ENCODE measurements at places on chromosomes 3 and 15.
A peak's percentile ranks its signal among the peaks of the same experiment; 100 is the strongest.

DNA sequence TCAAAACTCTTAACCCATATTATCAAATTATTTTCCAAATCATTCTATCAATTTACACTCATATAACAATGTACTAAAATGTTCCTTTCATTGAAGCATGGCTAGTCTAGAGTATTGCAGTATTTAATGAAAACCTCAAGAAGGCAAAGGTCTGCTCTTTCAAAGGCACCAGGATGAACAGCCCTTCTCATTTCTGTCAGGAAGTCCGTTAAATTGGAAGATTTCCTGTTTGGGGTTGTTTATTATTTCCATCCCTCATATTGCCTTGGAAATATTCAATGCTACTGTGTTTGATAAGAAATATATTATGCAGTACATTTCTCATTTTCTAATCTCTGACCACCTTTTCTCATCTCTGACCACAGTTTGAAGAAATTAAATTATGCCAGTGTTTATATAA is 25.1 kb downstream of the ACKR4 start:
- no peak for DNase-seq

DNA sequence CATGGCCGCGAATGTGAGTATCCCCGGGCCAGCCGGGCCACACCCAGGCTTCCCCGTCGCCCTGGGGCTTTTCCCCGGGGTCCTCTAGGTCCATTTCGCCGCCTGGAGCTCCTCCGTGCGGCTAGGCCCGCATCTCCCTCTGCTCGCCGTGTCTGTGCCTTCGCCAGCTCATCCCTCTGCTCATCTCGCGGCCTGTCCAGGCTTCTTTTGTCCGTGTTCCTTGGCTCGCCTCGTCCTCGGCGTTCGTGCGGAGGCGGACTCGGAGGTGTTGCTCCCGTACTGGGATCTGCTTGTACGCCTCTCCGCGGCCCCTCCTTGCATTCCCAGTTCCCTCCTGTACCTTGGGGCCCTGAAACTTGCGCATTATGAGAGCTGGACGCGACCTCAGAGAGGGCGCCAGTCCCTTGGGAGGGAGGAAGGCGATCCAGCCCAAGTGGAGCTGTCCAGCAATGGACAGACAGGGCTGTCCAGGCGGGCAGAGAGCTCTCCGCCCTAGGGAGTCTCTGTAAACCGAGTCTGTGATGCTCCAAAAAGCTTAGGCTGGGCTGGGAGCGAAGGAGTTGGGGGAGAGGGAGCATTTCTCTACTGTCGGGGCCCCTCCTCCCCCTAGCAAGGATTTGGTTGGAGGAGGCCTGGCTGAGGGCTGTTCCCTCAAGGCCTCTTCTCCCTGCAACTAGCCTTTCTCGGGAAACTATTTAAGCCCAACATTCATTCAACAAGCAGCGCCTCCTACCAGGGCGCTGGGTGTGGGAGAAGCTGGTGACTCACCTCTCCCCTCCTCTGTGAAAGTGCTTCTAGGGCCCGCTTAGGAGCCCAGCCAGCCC is 553 bp downstream of the TMEM43 start:
- peak; percentile 39 for DNase-seq

- no peak for DNase-seq
Observed at GRCh38 chr15:52626671-52627369, 52.4 kb downstream of the ATOSA start.

- no peak for DNase-seq
Observed at GRCh38 chr3:168219530-168219929, 123.8 kb upstream of the GOLIM4 start.

DNA sequence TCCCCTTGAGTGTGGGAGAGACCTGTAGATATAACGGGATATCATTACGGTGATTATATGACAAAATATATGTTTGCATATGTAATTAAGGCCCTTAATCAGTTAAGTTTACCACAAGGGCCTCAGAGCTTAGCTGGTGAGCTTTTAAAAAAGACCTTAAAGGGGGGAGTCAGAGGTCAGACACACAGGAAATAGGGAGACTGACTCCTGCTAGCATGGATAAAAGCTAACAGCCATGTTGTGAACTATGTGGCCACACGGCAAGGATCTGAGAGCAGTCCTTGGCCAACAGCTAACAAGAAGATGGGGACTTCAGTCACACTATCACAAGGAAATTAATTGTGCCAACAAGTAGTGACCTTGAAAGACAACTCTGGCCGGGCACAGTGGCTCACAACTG is 3.1 kb downstream of the STAG1 start:
- no peak for DNase-seq

DNA sequence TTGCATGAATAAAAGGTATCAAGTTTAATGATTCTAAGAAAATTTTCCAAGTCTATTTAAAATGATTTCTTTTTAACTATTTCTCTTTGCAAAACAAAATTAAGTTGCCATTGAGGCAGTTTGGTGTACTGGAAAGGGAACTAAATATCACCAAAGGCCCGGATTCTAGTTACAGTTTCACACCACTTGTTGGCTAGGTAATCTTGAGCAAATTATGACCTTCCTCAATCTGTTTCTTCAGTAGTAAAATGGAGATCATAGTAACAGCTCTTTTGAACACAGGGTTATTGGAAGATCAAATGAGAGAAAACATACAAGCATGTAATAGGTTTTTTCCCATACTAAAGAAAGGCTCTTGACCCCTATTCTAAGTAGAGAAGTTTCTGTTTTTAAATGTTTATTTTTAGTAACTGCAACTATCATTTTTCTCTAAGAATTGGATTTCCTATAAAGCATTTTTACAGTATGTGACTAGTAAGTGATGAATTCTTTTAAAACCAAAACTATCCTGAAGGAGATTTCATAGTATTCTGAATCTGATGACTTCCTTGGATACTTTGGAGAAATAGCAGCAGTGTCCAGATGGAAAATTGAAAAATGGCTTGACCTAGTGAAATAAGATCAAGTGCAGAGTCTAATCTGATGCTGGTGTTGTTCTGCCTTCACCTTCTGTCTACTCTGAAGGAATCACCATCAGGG is 15.7 kb downstream of the SCAANT1 start:
- no peak for DNase-seq

Measured in stimulated activated CD8-positive, alpha-beta memory T cell treated with anti-CD3 and anti-CD28 coated beads, Interleukin-4, amount 100 ng/mL, for 1 hour (primary cell).